ENCODE measurements at places on chromosomes 4 and X. TPM values are rescaled to one million over a fixed set of nuclear protein-coding genes. Genes with fewer than 3 reads are reported as not detected.

GRCh38 chrX:68703369-68703768, 55.9 kb downstream of the STARD8 start:
- no peak overlapping the region for H3K27ac ChIP-seq
- H3K36me3 ChIP-seq = peaks cover 23% of the 10 kb centered on the region
- H3K27me3 ChIP-seq = no peaks in the 10 kb centered on the region
- H3K4me3 ChIP-seq = no peak overlapping the region
- no peak for DNase-seq

DNA sequence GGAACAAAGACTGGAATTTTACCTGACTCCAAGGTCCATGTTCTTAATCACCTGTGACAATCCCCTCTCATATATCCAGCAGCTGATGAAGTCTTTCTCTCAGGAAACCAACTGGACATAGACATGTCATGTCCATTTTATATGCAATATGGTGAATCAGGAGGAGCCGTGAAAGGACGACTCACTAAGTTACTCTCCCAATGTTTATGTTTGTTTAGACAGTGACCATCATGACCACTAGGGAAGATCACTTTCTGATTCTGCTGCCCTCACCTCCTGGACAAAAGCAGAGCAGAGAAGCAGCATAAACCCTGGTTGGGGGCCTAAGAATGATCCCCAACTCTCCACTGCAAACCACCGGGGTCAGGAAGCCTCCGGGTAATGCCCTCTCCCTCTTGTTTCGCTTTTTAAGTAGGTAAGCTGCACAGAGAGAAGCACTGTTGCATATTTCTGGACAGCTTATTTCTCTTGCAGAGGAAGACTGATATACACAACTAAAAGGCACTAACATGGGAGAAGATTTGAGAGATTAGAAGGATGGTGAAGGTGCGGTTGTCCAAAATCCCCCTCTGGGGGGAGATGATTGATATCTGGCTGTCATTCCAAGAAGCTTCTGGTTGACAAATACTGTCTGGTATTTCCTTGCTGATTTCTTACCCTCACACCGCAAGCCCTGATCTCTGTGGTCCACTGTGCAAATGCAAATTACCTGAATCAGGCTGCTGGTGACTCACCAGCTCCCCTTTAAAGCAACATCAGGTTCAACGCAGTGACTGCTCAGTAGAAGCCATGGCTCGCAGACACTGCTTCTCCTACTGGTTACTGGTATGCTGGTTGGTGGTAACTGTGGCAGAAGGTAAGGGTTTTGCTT, at the start of gene ODAPH:
ODAPH (plus strand) TSS at position 773 of the 871 bp plus-strand sequence; CDS start at position 790, 17 bp downstream.
- no peaks in the 10 kb centered on the region for H3K4me1 ChIP-seq
- DNase-seq = peak; percentile 16
- H3K27ac ChIP-seq = no peak within 1 kb of the TSS
- no peaks in the 10 kb centered on the region for H3K36me3 ChIP-seq
- no peak within 1 kb of the TSS for H3K4me3 ChIP-seq

- peaks cover 5% of the 10 kb centered on the region for H3K27me3 ChIP-seq
- peak within 1 kb of the TSS; percentile 39 for H3K4me3 ChIP-seq
- peaks cover 4% of the 10 kb centered on the region for H3K4me1 ChIP-seq
- H3K27ac ChIP-seq = no peak within 1 kb of the TSS
Measured at GRCh38 chr4:151408630-151409469, at the start of gene FHIP1A. TSS of gene FHIP1A (plus strand) at chr4:151409176. CDS start at chr4:151566260, 157,084 bp downstream.

- H3K36me3 ChIP-seq = no peaks in the 10 kb centered on the region
Measured at GRCh38 chr4:13399257-13399656, 84.9 kb downstream of the RAB28 start.

GRCh38 chr4:127788517-127788916, 6.4 kb downstream of the HSPA4L start:
- no peaks in the 10 kb centered on the region for H3K27me3 ChIP-seq
- no peak overlapping the region for H3K27ac ChIP-seq
- 0 out of 3 replicates have a peak, but pooled peaks cover 5% of the 10 kb centered on the region for H3K36me3 ChIP-seq
- H3K4me3 ChIP-seq = no peak overlapping the region

DNA sequence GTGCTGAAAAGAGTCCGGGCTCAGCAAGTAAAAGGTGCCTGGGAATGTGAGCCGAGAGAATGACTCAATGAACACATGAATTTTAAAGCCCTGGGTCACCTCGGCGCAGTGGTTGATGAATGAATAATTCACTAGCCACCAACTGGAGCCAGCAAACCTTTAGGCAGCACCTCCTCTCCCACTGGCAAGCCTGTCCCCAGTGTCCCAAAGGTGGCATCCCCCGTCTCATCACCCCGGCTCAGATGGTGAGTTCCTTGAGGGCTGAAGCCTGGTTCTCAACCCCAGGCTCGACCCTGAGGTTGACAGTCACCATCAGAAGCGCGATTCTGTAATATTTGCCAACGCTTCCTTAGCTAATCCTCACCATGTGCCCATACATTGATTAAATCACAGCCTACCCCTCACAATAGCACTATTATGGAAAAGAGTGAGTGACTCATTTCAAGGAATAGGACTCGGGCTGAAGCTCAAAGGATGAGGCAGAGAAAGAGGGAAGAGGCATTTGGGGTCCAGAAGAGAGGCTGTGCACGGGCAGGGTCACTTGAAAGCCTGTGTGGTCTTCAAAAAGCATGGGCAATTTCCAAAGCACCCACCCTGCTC, 2.7 kb upstream of the CCNQ start:
- DNase-seq = no peak
- H3K27ac ChIP-seq = no peak overlapping the region
- H3K27me3 ChIP-seq = peaks cover 14% of the 10 kb centered on the region
- H3K4me1 ChIP-seq = peaks cover 8% of the 10 kb centered on the region

DNA sequence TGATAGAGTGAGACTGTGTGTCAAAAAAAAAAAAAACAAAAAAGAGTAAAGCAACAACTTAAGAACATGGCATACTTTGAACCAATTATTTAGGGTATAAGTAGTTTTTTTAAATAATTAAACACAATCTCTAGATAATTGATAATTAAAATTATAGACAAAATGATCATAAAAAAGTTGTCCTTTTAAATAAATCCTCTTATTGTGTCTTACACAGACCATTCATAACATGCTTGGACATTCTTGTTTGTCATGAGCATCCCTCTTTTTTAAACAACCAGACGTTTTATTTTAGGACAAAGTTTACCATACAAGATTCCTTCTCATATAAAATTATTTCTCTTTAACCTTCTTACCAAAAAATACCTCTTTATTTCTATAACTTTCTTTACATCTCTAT, 35.1 kb downstream of the SPCS3 start:
- H3K36me3 ChIP-seq = no peaks in the 10 kb centered on the region
- no peak overlapping the region for H3K4me3 ChIP-seq
- no peak overlapping the region for H3K27ac ChIP-seq
- H3K27me3 ChIP-seq = no peaks in the 10 kb centered on the region
- H3K4me1 ChIP-seq = no peaks in the 10 kb centered on the region
- no peak for DNase-seq

DNA sequence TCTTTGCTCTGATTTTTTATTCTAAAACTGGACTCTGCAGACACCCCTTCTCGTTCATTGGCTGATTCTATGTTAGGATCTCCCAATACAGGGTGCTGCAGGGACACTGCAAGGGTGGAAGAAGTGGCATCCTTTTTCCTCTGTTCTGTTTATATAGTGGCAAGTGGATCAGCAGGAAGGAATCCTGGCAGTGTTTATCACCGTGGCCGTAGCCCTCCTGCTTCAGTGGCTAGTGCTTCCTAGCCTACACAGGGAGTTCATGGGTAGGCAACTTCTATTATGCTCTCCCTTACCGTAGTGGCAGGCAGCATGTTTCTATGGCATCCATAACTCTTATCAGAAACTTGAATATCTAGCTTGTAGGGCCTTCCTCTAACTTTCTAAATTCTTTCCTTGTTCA, 6.4 kb upstream of the AP1AR start:
- H3K4me1 ChIP-seq = no peaks in the 10 kb centered on the region
- H3K27ac ChIP-seq = no peak overlapping the region
- H3K36me3 ChIP-seq = no peaks in the 10 kb centered on the region
- no peak for DNase-seq

- no peaks in the 10 kb centered on the region for H3K27me3 ChIP-seq
- H3K4me1 ChIP-seq = no peaks in the 10 kb centered on the region
- H3K27ac ChIP-seq = no peak overlapping the region
- H3K36me3 ChIP-seq = no peaks in the 10 kb centered on the region
- no peak for DNase-seq
Measured at GRCh38 chrX:79096145-79096556, 48.3 kb upstream of the GPR174 start.

DNA sequence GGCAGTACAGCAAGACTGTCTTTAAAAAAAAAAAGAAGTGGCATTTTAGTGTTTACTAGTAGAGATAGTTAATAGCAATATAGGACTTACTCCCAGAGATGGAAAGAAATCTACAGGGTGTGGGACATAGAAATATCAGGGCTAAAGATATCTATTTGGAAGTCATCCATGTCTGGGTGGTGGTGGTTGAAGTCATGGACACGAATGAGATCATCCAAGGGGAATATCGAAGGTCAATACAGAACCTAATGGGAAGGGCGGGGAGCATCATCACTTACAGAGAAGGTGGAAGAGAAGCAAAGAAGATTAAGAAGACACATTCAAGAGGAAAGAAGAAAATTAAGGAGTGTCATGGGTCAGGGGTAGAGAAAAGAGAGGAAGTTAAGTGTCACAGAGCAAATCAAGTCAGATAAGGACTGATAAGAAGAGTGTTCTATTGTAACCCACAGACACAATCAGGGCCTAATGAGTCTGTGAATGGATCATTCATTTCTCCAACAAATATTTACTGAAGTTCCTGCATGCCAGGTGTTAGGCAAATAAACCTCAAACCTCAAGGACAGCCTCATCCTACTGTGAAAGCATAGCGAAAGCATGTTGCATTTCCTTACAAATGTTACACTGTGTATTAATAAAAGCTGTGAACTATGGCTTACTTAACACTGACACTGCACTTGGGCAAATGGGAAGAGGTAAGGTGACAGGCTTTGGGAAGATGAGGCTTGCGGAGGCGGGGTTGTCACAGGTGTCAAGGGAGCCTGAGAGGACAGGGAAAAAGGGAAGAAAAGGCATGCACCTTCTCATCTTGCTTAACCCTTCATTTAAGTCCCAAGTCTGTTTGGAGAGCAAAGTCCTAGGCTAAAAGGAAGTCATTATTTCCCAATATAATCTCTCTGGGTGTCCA, 65.3 kb downstream of the ELOVL6 start:
- H3K4me1 ChIP-seq = no peaks in the 10 kb centered on the region
- no peak overlapping the region for H3K27ac ChIP-seq
- H3K36me3 ChIP-seq = peaks cover 66% of the 10 kb centered on the region
- no peaks in the 10 kb centered on the region for H3K27me3 ChIP-seq
- no peak overlapping the region for H3K4me3 ChIP-seq
- DNase-seq = no peak

- no peak overlapping the region for H3K4me3 ChIP-seq
- no peak overlapping the region for H3K27ac ChIP-seq
- H3K36me3 ChIP-seq = no peaks in the 10 kb centered on the region
- H3K4me1 ChIP-seq = no peaks in the 10 kb centered on the region
- no peaks in the 10 kb centered on the region for H3K27me3 ChIP-seq
Measured at GRCh38 chrX:13845721-13846378, 29.0 kb upstream of the GPM6B start.

DNA sequence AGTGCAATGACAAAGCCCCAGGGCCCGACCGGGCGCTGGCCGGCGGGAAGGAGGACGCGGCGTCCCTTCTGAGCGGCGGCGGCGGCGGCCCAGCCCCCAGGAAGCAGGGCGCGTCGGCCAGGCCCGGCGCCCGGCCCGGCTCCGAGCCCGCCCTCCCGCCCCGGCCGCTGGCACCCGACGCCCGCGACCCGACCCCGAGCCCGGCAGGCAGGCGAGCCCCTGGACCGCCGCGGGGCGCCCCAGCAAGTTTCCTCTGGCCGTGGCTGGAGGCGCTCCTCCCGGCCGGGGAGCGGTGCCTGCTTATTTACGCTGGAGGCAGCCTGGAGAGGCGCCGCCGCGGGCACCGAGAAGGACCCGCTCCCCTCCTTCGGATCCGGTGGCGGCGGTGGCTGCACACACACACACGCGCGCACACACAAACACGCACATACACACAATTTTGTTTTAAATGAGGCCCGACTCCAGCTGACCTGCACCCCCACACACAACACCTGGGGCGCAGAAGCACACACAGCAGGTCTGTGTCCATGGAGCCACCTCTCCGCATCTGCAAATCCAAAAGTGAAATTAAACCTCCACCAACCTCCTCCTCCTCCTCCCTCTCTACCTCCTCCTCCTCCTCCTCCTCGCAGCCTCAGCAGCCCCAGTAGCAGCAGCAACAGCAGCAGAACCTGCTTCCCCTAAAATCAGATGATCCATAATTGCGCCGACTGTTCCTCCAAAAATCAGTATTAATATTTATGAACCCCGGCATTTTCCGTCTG, 669 bp downstream of the IRF2 start:
- DNase-seq = peak; percentile 51
- H3K36me3 ChIP-seq = peaks cover 9% of the 10 kb centered on the region
- H3K27me3 ChIP-seq = no peaks in the 10 kb centered on the region
- H3K27ac ChIP-seq = peak overlapping the region; percentile 93

DNA sequence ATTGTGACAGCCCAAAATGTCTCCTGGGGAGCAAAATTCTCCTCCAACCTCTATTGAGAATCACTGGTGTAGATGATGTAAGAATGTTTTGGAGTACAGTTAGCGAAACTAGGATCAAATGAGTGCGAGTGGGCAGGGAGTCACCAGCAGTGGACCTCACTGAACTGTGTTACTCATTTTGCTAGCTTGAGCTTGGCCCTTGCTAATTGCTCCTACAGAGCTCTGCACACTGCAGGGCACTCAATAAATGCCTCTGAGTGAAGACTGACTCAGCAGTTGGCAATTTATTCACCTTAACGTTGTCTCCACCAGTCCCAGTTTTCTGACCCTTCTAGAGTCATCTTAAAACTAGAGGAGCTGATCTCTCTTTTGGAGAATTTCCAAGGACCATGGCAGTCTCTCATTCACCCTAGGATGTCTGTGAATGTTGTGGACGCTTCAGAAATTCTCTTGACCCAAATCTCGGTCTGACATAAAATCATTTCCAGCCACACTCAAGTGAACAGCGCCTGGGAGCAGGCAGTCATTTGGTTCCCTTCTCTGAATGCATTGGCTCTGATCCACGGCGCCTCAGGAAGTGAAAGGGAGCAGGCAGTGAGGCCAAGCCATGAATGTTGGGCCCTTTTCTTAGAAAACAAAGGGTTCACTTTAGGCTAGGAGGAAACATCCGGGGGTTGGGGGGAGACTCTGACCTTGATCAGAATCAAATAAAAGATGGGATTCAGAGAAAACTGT, 148.1 kb downstream of the NWD2 start:
- DNase-seq = no peak
- H3K27ac ChIP-seq = no peak overlapping the region
- H3K27me3 ChIP-seq = no peaks in the 10 kb centered on the region
- no peak overlapping the region for H3K4me3 ChIP-seq

GRCh38 chrX:130118441-130119311, 8.4 kb upstream of the ELF4 start:
- H3K27me3 ChIP-seq = no peaks in the 10 kb centered on the region
- DNase-seq = no peak
- H3K36me3 ChIP-seq = no peaks in the 10 kb centered on the region
- H3K27ac ChIP-seq = no peak overlapping the region
- no peak overlapping the region for H3K4me3 ChIP-seq
- peaks cover 41% of the 10 kb centered on the region for H3K4me1 ChIP-seq

SERTM2 gene
- not detected for total RNA-seq

MAGEA9 gene
- total RNA-seq = not detected

RGN gene
- total RNA-seq = not detected

MAGEA9B gene
- 12.8 TPM for total RNA-seq

ZNF157 gene
- not detected for total RNA-seq

FABP2 gene
- not detected for total RNA-seq

NHSL2 gene
- total RNA-seq = 0.02 TPM

All from K562 (cell line).